CD4-positive, alpha-beta T cell treated with Interleukin-6 at 100 ng/mL for 8 hours (primary cell): ENCODE measurements at places on chromosomes 1 and 21.

DNA sequence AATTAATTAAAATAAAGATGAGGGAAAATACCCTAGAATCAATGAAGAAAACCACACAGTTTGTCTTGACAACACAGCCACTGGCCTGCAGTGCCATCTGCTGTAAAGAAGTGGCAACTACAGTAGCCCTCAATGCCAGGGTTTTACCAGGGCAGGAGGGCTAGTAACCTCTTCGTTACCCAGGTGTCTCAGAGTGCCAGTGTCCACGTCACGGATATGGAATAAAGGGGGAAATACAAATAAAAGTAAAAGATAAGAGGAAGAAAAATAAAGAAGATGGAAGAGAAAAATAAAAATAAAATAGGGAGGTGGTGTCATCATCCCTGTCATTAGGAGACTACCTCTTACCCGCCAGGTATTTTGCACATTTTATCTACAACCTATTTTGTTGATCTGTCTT lies 14.2 kb upstream of the SLC44A3 start:
- peak; percentile 27 for DNase-seq

GRCh38 chr1:155184835-155185782 lies 11.5 kb downstream of the TRIM46 start:
- no peak for DNase-seq

DNA sequence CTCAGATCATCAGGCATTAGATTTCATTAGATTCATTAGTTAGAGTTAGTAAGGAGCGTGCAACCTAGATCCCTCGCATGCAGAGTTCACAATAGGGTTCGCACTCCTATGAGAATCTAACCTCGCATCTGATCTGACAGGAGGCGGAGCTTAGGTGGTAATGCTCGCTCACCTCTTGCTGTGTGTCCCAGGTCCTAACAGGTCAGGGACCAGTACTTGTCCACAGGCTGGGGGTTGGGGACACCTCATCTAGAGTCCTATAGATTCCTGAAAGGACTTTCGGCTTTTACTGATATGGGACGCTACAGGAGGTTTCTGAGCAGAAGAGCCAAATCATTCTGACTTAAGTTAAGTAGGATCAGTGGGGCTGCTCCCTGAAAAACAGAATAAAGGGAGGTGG lies 91.4 kb downstream of the AKT3 start:
- DNase-seq = no peak

- DNase-seq = no peak
Observed at GRCh38 chr1:204325944-204326343, 33.8 kb downstream of the PLEKHA6 start.

DNA sequence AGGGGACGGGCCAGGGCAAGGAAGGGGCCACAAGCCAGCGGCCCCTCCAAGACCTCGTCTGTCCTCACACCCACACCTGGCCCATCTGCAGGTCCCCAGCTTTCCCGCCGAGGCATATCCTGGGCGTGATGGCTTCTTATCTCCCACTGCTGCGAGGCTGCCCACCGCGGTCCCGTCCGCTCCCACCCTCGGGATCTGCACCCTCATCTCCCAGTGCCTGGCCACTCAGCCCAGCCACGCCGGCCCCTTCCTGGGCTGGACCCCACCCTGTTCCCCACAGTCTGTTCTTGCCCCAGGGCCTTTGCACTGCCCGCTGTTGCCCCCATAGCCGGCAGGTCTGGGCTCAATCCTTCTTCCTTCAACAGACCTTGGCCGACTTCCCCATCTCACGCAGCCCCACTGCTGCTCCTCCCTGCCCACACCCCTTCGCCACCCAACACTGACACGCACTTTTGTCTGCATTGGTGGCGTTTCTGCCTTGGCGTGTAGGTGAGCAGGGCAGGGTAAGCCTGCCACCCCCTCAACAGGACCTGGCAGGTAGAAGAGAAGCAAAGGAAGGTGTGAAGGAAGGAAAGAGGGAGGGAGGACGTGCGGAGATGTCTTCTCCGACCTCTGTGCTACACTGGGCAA lies 4.4 kb upstream of the TTC34 start:
- no peak for DNase-seq

GRCh38 chr1:157776971-157777391 lies at the start of gene FCRL2:
TSS of gene FCRL2 (minus strand) at chr1:157777132. CDS start at chr1:157777073, 59 bp downstream.
- no peak for DNase-seq

GRCh38 chr1:172845371-172845770 lies 186.5 kb downstream of the FASLG start:
- peak; percentile 53 for DNase-seq

- DNase-seq = no peak
Observed at GRCh38 chr1:230971771-230972170, 6.9 kb downstream of the TTC13 start.

DNA sequence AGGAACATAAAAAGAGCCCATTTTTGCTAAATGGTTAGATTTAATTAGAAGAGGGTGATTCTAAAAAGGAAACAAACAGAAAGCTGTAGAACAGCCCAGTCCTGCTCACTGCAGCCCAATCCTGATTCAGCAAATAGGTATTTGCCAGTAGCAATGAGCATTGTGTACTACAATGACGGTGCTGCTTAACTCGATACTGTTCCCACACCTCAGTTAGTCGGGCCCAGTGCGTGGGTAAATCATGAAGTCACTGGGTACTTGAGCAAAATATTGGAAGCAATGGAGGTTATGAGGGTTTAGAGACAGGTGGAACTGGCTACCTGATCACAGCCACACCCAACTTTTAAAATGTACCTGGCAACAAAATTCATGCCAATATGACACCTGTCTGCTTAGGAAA lies 101.5 kb upstream of the ADGRL2 start:
- no peak for DNase-seq

DNA sequence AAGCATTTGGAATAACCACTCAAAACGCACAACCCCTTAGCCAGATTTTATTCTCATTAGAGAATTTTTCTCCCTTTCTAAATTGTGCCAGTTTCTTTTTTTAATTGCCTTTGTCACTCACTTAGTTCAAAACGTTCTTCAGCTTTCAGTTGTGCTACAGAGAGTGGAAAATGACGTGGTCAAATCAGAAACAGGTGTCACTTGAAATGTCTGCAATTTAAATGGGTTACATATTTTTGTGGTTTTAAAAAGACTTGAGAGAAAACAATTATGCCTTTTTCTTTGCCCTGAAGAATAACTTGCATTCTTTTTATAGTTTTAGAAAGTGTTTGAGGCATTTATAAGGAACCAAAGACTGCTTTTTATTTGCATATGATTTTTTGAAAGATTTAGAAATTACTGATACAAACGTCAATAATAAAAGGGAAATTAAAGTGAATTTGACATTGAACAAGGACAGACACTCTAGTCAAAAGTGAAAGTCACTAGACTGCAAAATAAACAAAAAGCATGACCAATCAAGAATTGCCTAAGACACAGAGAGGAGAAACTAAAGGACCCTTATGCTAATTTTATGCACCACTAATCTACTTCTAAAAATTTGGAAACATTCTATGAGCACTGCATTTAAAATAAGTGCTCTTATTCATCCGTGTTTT lies 191.0 kb downstream of the TPR start:
- no peak for DNase-seq

GRCh38 chr1:19044975-19045831 lies 88.7 kb upstream of the IFFO2 start:
- no peak for DNase-seq

DNA sequence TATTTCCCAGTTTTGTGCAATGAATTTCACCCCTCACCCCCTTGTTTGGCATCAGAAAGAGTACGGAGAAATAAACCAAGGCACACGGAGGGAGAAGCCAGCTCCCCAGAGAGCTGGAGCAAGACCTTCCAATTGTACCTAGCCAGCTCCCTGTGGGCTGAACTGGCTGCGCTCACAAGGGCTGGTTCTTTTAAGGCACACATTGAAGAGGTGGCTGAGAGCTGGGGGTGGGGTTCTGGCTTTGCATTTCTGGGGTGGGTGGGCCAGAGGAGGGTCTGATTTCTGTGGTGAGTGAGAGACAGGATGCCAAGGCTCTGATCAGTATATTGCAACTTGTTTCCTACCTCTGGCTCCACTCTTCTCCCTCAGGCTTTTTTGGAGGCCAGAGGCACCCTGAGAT lies 39.5 kb upstream of the NFASC start:
- DNase-seq = no peak

DNA sequence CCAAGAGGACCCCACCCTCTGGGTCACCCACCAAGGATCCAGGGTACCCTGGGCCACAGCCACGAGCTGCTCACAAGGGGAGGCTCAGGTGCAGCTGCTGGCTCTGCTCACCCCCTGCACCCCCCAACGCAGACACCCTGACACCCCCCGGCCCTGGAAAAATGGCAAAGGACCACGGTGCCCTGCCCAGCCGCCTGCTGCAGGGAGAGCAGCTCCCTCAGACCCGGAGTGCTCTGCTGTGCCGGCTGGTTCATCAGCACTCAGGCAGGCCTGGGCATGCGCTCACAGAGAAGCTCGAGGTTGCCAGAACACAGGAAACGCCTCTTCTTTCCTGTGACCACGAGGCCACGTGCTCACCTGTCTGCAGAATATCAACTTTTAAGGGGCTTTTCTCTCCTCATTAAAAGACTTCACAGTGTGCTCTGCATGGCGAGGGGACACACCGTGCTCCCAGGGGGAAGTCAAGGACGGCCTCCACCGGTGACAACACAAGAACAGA lies 4.3 kb upstream of the C1QTNF12 start:
- peak; percentile 82 for DNase-seq

DNA sequence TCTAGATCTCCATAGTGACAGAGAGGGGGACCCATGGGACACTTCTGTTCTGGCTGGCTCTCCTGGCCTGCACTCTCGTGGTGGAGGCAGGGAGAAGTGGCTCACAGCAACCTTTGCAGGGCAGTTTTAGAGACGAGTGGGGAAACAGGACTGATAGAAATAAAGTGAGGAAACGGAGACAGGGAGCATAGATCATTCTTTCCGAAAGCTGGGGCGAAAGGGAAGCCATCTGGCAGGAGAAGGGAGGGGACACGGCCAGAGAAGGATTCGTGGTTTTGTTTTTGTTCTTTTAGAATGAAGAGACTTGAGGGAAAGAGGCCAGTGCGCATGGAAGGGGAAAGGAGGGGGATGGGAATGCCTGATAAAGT lies 3.5 kb downstream of the TIE1 start:
- DNase-seq = no peak

DNA sequence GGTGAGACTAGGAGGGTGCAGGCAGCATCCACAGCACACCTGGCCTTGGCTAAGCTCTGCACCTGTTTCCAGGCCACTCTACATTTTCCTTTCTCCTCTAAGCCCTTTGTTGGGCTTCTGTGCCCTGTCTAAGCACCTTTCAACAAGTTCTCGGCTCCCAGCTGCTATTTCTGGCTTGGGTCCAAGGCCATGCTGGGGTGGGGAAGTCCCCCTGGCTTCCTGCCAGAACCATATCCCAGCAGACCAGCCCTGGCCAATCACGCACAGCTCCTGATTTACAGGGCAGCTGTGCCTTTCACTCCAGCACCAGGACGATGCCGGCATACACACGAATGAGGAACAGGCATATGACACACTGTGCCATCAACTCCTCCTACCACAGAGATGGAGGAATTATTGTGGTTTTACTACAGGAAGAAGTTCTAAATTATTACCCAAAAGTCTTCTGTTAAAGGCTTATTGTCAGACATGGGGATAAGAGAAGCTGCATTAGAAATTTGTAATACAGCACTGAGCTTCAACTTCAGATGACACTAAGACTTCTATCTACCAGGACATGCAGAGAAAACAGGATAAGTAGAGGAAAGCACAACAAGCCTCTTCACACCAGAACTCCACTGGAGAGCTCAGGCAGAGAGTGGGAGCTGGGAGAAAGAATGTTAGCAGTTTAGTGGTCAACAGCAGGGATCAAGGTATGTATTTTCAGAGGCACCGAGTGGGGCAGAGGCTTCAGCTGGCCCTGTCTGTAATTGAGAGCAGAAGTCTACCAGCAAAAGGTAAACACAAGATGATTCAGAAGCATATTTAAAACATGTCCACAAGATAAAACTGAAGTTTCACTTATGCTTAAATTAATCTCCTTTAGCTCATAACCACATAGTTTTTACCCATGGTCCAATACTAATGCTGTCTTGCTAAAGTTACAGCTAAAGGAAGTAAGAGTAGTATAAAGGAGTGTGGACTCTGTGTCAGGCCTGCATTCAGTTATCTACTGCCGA lies 37.4 kb downstream of the TRIT1 start:
- peak; percentile 82 for DNase-seq

- no peak for DNase-seq
Observed at GRCh38 chr1:71053146-71053545, 5.5 kb upstream of the PTGER3 start.

GRCh38 chr1:46659307-46659870 lies 8.8 kb downstream of the ATPAF1 start:
- no peak for DNase-seq

DNA sequence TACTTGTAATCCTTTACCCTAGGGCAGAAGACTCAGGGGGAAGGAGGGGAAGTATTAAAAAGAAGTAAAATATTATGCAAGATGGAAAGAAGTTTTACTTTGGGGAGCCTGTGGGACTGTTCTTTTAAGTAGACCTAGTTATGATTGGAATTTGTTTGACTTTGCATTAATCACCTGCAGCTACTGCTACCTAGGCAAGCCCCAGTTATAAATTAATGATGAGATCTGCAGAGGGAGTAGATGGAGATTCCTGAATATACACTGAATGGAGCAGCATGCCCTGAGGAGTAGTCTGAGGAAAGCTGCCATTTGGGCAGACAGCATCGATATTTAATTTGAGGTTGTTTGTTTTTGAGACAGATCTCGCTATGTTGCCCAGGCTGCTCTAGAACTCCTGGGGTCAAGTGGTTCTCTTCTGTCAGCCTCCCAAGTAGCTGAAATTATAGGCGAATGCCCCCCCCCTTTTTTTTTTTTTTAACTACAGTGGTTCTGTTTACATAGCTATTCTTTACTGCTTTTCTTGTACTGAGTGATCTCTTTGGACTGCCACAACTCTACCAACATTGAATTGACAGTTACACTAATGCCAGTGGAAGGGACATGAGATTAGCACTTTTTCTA lies 81.4 kb upstream of the SERTAD4 start:
- DNase-seq = no peak

DNA sequence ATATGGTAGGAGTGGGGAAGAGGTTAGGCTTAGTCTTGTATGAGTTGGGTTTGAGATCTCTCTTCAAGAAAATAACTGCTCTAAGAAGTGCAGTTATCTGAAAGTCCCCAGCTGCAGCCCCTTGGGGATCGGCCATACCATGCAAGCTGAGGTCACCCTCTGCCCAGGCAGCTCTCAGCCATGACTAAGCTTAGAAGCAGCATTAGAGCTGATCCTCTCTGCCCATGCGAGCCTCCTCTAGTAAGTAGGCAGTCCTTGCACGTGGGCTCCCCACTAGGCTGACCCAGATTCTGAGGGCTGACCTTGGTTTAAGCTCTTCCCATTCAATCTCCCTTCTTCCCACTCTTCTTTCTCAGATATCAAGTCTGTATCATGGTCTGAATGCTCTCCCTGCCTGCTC lies 121.0 kb upstream of the UBE2U start:
- DNase-seq = no peak

- DNase-seq = no peak
Observed at GRCh38 chr1:17849216-17849615, 94.1 kb downstream of the ACTL8 start.
